ENCODE measurements at places on chromosomes 11 and 22.
A peak's percentile ranks its signal among the peaks of the same experiment; 100 is the strongest.

GRCh38 chr11:115778928-115779650 lies 274.9 kb upstream of the CADM1 start:
- DNase-seq: no peak

- no peak for DNase-seq
These were observed 42.5 kb upstream of the SMIM38 start for GRCh38 chr11:69113226-69113625.

DNA sequence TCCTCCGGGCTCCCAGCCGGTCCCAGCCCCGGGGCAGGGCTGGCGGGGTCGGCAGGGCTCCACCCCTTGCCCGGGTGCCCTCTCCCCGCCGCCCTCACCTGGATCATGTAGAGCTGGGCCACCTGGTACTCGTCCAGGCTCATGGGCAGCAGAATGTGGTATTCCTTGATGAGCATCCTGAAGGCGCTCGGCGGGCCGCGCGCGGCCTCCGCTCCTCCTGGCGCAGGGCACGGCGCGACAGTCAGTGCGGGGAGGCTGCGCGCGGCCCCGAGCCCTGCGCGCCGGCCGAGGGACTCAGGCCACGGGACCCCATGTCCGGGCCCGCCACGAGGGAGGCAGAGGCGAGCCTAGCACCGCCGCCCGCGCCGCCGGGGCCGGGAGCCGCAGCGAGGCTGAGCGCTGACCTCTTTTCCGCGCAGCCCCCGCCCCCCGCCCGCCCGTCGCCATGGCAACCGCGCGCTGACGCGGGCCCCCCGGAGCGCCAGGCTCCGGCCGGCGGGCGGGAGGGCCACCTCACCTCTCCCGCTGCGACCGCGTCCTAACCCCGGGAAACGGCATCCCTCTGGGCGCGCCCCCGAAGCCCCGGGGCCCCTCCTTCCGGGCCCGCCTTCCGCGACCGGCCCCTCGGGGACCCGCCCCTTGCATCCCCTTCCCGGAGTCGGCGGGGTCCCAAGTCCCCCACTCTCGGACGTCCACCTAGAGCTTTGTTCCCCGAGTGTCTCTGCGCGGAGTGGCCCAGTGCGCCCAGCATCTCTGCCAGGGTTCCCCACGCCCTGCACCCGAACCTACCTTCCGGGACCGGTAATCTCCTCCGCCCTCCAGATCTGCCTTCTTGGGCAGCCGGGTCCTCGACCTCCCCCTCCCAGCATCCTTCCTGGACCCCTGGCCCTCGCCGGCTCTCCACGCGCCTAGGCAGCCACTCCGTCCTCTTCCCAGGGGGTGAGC lies 886 bp downstream of the PITPNM1 start:
- DNase-seq: peak; percentile 44

DNA sequence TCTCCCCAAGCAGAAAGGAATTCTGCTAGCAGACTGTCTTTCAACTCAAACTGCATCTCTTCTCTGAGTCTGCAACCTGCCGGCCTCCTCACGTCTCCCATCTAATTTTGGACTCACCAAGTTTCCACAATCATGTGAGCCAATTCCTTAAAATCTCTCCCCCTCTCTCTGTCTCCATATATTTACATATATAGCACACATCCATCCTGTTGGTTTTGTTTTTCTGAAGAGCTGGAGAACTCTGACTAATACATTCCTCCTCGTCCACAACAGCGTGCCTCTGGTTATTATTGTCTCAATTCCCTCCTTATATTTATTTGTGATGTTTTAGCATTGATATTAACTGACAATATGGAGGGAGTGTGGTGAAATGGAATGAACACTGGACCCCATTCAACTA lies 29.6 kb upstream of the FJX1 start:
- no peak for DNase-seq

DNA sequence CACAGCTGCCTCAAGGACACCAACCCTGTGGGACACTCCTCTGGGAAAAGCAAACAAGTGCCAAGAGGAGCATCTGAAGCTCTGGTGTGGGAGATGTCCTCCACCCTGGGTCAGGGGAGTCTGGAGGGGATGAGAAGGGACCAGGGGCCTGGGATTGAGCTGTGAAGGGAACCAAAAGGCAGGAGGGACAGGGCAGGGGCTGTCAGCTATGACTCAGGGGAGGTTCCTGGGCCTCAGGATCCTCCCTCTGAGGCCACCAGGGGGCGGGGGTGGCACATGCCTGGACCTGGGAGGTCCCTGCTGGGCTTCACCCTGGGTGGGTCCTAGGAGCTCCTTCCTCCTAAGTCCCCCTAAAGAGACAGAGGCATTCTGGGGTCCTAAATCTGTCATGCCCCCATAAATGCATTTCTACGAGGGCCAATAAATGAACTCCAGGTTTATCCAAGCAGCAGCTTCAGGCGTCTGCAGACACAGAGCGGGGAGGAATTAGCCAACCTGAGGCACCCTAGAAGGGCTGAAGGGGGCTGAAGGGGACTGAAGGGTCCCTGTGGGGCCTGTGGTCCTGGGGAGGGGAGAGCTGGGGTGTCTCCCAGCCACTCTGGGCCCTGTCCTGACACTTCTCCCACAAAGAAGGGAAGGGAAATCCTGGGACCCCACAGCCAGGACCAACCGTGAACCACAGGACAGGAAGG lies 31.9 kb upstream of the IGLL5 start:
- peak; percentile 17 for DNase-seq

GRCh38 chr11:86987679-86988078 lies 32.5 kb upstream of the FZD4 start:
- DNase-seq: no peak

DNA sequence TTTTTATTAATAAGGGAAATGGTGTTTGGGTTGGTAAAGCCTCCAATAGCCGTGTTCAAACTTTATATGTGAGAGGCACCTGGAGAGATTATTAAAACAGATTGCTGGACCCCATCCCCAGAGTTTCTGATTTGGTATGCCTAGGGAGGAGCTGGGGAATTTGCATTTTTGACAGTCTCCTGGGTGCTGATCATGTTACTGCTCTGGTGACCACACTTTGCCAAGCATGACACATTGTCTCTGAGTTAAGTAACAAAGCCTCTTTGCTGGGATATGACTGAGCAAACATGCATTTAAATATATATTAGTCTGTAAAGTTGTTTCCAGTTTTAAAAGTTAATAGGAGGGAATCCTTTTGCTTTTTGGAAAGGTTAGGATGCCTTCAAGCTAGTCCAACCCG lies 140.4 kb downstream of the NAV2 start:
- no peak for DNase-seq

- no peak for DNase-seq
These were observed 72.7 kb downstream of the SC5D start for GRCh38 chr11:121365304-121365703.

DNA sequence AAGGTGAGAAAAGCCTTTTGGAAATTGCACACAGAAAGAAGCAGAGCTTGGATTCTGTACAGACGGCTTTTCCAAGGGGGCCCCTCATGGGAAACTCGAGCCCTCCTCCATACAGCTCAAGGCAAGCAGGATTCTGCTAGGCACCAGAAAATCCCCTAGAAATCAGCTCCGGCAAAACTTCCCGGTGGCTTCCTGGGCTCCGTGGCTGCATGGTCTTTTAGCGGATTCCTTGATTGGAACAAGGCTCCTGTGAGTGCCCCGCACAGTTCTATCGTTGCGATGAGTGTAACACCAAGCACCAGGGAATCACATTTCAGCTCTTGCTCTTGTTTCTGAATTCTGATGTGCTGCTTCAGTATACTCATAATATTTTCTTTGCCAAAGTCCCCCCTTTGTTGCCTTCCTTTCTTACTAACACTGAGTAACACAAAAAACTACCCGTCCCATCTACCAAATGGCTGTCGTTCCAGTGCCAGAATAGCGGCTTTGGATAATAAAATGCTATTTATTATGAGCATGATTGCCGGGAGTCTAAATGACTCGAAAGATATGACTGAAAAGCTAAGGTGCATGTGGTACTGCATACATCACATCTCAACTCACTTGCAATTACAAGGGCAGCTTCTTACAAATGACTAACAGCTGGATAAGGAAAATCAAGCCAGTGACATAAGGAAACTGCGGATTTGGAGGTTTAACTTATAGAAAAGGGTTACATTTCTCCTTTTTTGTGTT lies 494.1 kb downstream of the DLG2 start:
- no peak for DNase-seq

- DNase-seq: no peak
These were observed 85.6 kb upstream of the VPREB1 start for GRCh38 chr22:22158965-22159364.

DNA sequence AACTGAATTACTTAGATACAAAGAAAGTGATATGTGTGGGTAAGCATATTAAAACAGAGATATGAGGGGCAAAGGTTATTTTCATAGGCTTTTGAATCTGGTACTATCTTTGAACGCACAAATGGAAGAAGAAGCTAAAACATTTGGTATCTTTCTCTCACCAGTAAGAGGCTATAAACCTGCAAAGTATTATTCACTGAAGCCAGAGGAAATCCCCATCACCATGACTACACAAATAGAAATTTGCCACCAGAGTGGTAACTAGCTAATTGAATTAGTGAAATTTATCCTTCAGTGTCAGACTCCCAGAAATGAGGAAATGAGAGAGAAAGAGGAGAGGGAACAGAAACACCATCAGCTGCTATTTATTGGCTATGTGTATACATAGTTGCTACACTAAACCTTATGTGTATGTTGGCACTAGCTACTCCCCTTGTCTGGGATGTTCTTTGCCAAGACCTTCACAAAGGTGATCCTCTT lies 503.4 kb downstream of the DLG2 start:
- no peak for DNase-seq

- no peak for DNase-seq
These were observed 23.7 kb upstream of the MS4A6A start for GRCh38 chr11:60206616-60207015.

GRCh38 chr11:876545-876944 lies 33.9 kb downstream of the TSPAN4 start:
- no peak for DNase-seq

- DNase-seq: no peak
These were observed 28.4 kb upstream of the RAB38 start for GRCh38 chr11:88203604-88204003.

DNA sequence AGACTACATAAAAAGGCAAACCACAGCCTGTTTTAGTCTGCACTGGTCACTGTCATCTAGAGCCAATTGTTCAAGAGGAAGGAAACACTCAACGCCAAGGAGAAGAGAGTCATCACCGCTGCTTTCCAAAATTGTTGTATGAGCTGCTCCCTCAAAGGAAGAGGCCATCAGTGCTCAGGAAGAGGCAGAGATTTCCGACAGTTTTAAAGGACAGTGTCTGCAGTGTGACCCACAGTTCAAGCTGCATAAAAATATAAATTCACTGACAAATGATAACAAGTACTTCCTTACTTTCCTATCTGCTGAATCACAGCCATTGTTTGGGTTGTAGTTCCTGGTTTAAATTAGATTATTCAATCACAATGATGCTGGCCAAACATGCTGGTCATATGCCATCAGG lies 16.4 kb downstream of the PRCP start:
- DNase-seq: no peak

DNA sequence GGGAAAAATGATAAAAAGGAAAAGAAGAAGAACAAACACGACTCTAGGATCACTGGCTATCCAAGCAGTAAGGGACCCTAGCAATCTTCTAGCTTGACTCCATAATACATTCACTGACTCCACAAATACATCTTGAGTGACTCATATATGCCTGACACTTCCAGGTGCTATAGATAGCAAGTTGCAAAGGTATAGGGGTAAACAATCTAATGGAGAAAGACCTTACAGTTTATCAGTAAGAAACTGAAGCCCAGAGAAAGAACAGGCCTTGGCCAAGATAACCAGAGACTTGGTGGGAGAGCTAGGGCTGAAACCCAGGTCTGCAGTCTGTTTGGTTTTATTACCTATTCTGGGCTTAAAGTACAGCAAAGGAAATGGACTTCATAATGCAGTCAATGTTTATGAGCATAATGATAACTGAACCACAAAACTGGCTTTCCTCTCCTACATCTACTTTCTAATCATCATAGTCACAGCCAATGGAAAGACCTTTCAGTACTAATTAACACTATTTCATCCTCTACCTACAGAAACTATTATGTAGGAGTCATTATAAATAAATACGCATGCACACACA lies 19.7 kb upstream of the SLC5A1 start:
- no peak for DNase-seq

DNA sequence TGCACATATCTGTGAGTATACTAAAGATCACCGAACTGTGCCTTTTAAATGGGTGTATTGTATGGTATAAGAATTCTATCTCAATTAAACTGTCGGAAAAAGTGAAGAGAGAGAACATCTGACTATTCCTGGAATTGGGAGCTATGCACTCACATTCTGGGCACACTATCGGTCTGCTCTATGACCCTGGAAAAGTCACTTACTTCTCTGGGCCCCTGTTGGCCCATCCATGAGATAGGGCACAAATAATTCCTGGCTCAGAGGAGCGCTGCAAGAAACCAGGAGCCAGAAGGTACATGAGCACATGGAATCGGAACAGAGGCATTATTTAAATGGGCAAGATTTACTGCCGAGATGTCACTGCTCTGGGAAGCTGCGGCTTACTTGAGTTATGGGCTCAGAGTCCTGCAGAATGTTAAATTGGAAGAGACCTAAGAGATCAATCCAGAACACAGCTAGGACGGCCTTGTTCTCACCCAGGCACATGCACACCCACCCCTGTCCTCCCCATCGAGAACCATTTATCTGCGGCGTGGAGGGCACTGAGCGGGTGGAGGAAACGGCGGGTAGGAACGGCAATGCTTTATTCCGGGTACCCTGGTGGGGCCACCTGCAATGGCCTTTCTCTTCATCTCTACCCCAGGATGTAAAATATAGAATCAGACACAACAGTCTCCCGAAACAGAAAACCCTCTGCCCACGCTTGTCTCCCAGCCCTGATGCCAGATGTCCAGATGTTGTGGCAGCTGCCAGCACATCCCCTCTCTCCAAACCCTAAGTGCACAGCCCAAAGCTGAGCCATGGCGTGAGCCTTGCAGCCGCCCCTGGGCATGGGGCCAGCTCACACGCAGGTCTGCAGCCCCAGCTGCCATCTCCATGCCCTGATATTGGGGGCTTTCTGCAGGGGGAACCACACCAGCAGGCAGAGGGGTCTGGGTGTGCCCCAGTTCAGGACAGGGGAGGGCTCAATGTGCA lies 142.4 kb downstream of the DSCAML1 start:
- DNase-seq: no peak

DNA sequence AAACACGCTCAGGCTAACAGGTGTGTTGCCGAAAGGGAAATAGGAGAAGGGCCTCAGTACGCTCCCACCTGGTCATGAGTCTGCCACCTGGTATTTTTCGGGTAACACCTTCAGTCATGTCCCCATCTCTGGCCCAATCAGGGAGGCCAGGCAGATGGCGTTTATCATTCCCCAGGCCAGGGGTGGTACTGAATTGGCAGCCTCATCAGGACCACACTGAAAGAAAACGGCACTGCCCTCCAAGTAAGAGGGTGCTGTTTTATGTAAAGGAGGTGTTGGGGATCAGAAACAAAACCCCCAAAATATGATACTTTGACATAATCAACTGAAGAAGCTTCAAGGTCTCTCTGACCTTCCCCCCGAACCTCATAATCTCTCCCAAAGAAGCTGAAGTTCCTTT lies 58.9 kb downstream of the RCN1 start:
- no peak for DNase-seq

Data from activated naive CD4-positive, alpha-beta T cell treated with Interleukin-2 at 50 U/mL for 16 hours (primary cell).